ENCODE measurements at places on chromosomes 11 and 22. TPM values are rescaled to one million over a fixed set of nuclear protein-coding genes. Genes with fewer than 3 reads are reported as not detected.

The MMP7 gene
- total RNA-seq: not detected

The KLHDC7B gene
- 0.14 TPM for total RNA-seq

The NNMT gene
- total RNA-seq: 647 TPM

The MUC6 gene
- not detected for total RNA-seq

The ATG16L2 gene
- total RNA-seq: 13.5 TPM

The OR5A1 gene
- not detected for total RNA-seq

The SCN3B gene
- total RNA-seq: 2.8 TPM

The ANKK1 gene
- 0.23 TPM for total RNA-seq

The PPP2R5B gene
- total RNA-seq: 30.7 TPM

GRCh38 chr22:20729194-20729593, 44.7 kb upstream of the SERPIND1 start:
- DNase-seq: no peak

GRCh38 chr11:126319374-126319740, 15.5 kb downstream of the DCPS start:
- DNase-seq: no peak

DNA sequence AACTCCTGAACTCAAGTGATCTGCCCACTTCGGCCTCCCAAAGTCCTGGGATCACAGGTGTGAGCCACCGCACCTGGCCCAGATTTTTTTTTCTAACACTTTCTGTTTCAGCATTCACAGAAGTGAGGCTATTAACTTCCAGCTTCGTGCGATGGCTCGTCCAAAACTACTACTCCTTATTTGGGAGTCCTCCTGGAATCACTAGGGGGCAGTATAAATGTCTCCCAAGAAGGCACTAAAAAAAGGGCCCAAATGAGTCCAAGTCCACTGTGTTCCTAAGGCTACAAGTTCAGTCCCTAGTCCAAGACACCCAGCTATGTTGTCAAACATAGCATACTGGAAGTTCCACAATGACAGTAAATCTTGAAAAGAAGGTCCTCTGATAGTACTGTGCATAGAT, 63.2 kb upstream of the BIRC3 start:
- no peak for DNase-seq

- DNase-seq: peak; percentile 67
These were observed 3.3 kb downstream of the KDELR3 start for GRCh38 chr22:38471237-38471636.

GRCh38 chr11:762421-763072, 14.7 kb downstream of the GATD1 start:
- no peak for DNase-seq

- no peak for DNase-seq
These were observed 191.5 kb downstream of the CEP164 start for GRCh38 chr11:117519170-117519569.

- no peak for DNase-seq
These were observed 55.1 kb downstream of the IRAG1 start for GRCh38 chr11:10638316-10638925.

DNA sequence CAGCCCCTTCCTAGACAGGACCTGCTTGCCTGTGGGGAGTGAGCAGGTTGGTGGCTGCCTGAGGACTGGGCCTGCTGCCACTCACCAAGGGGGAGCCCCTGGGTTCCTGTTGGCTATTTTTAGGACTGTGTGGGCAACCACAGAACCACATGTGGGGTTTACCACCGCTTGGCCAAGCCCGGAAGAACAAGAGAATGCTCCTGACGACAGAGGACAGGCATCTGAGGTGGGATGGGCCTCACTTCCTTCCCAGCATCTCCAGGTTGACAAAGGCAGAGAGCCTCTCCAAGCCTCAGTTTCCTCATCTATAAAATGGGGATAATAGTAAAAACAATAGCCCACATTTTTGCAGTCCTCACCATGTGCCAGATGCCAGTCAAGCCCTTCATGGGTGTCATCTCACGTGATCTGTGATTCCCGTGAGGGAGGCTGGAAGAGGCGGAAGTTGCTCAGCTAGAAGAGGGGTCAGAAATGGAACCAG, 43.6 kb downstream of the LRRC32 start:
- DNase-seq: peak; percentile 35

DNA sequence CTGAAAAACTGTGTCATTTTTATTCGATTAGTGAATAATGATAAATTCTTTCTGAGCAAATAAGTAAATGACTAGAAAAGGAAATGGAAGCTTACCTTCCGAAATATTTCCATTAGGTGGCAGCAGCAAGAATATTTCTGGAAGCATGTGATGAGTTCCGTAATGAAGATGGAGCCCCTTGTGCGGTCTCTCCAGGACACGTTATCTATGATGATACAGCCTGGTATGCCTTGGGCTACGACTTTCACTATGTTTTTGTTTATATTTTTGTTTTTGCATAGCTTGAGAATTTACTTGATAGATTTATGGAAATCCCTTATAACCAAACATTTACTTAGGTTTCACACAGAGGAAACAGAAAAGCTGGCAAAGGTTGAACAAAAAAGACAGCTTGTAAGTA, 25.7 kb downstream of the CASP5 start:
- no peak for DNase-seq

GRCh38 chr11:113090716-113091480, 129.7 kb downstream of the NCAM1 start:
- DNase-seq: no peak

DNA sequence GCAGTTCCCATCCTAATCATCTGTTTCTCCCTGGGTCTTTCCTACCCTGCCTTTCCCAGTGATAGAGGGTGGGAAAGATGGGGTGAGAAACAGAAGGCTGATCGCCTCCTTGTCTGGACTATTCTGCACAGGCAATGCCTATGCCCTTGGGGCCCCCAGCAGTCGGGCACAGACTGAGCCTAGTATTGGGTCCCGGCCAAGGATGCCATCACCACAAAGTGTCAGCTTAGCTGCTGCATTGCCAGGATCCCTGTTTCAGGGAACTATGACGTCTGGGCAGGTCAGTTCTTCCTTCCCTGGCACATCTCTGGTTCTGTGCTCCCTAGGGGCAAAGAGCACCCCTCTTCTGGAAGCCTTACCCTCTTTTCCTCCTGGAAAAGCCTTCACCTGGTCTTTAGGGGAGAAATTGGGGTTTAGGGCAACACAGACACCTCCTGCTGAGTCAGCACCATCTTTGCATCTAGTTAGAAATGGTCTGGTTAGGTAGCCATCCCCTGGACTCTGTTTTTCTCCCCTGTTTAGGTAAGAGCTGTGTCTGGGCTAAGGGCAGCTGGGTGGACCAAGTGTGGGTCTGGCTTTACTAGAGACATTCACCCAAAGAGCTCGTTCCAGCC, 2.1 kb downstream of the ADAMTS8 start:
- no peak for DNase-seq

DNA sequence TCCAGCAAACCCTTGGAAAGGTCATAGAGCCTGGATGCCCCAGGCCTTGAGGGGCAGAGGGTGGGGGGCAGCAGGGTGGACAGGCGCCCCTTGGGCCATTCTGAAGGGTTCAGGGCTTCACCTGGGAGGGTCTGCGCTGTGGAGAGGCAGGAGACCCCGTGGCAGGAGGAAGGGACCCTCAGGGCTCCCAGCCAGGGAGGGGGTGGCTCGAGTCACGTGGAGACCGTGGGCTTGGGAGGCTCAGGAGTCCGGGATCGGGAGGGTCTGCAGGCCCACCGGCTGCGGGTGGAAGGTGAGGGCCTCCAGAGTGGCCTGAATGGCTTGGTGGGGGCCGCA, 48.5 kb upstream of the A4GALT start:
- no peak for DNase-seq

DNA sequence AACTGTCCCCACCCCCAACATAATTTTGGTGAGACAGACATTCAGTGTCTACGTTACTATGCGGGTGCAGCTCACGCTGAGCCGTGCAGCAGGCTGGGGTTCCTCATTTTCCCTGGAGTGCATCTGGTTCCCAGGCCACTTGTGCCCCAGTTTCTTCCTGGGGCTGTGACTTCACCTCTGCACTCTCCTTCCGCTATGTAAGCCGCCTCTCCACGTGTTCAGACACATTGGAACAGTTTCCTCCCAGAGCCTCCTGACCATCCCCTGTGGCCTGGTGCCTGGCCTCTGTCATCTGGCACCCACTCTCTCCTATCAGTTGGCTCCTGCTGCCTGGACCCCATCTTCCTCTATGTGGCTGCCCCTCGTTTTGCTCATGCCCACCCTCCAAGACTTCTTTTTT, 46.2 kb upstream of the A4GALT start:
- no peak for DNase-seq

DNA sequence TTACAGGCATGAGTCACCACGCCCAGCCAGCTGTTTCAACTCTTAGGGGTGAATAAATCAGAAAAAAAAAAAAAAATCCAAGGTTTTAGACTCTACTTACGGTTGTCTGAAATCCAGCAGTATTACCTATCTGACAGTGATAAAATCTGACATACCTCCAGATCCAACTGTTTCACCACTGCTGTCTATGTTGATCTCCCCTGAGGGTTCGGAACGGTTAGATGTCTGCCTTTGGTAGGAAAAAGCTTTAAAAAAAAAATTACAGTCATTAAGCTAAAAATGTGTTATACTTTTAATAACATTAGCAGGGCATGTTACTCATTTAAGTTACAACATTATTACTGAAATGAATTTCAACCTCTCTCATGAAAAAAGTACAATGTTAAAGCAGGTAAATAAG, 21.1 kb downstream of the NCAPD3 start:
- DNase-seq: no peak

GRCh38 chr11:67321313-67321871, 18.1 kb downstream of the SSH3 start:
- DNase-seq: peak; percentile 40

DNA sequence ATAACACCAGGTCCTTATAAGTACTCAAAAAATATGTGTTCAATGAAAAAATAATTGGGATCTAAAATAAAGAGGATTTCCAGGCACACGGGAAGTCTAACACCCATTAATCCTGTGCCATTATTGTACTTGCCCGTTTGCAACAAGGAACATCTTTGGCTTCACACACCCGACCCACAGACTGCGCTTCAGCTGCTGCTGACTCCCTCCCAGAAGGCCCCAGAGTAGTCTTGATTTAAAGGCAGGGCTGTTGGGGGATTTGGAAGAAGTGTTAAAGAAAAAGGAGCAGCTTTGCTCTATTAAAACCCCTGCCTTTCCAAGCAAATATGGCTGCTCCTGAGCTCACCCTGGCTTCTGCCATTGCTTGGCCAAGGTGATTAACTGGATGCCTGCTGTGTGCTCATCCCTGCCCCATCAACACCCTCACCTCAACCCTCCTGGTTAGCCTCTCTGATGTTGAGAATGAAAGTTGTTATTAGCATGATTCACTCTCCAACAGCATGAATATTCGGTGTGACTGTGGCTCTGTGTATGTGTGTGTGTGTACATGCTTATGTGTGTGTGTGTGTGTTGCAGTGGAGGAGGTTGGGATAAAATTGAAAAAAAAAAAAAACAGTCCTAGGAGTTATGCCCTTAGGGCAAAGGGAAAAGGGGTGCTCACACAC, 76.1 kb downstream of the KIRREL3 start:
- DNase-seq: no peak

DNA sequence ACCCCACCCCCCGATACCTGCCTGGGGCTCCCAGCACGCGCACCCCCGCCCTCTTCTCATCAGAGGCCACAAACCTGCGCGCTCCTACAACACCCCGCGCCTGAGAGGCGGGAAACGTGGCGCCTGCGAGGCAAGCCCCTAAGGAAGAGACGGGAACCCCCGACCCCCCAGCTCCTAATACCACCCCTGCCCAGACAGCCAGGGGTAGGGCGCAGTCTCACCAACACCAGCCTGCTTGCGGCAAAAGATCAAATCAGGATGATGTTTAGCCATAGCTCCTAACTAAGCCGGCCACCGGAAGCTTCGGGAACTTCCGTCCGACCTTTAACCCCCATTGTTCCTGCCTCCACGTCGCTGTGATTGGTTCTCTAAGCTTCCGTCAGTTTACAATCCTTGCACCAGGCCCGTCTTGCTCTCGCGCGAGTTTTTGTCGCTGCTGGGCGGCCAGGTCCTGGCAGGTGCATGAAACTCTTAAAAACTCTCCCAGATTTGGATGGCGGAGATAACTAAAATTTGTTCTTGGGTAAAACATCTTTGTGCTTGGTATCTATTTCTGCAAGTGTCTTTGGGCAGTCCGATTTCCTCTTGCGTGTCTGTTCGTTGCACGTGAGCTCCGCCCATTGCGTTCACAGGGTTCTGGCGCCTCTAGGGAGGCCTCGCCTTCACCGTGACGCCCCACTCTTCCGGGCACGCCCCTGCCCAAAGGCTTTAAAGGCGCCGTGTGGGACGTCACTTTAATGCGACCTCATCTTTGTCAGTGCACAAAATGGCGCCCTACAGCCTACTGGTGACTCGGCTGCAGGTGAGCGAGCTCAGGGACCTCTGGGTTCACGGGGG, at the start of the genes ACO2 and PHF5A:
Gene ACO2 (plus strand): TSS at position 737 of the 837 bp plus-strand sequence. CDS start 30 bp downstream, at position 767.
Gene PHF5A (minus strand): TSS at position 312 of the 837 bp plus-strand sequence. CDS start 39 bp downstream, at position 273.
- peak; percentile 99 for DNase-seq

- no peak for DNase-seq
These were observed 6.8 kb upstream of the OR2AT4 start for GRCh38 chr11:75103380-75104026.

GRCh38 chr11:86755146-86755545, 45.2 kb upstream of the PRSS23 start:
- DNase-seq: no peak

- no peak for DNase-seq
These were observed 18.0 kb upstream of the EIF3D start for GRCh38 chr22:36546932-36547331.

GRCh38 chr22:24761888-24762675, 12.4 kb downstream of the PIWIL3 start:
- no peak for DNase-seq

DNA sequence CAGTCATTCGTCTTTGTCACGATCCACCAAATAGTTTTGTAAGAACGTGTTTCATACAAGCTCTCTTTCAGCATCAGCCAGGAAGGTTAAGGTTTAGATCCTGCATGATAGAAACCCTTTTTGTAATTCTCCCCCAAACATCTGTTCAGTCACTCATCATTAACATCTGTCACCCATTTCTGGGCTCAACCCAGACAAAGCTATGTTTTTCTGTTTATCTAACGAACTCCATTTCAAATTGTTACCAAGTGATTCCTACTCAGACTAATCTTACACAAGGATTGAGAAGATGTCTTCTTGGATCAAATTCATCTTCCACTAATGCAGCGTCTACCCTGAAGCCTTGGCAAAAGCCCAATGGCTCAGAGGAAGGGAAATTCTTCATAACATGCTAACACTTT, 58.8 kb downstream of the FZD4 start:
- no peak for DNase-seq

- DNase-seq: no peak
These were observed 161.0 kb upstream of the B3GAT1 start for GRCh38 chr11:134572741-134573675.

DNA sequence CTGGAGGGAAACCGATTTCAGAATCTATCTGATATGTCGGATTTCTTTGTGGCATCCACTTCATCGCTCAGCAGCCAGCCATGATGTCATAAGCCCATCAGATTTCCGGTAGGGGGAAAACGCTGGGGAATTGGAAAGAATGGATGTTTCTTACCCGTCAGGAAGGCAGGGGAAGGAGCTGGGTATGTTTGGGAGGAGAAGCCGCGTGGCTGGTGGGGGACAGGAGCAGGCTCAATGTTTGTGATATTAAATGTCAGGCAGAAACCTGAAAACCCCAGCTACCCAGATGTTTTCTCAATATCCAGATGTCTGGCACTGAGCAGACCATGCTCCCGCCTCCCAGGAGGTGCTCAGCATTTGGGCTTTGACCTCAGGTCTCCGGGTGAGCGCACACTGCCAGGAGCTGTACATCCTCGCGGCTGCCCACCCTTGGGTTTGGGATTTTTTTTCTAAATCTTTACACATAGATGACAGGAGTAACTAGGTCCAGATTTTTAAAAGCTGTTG, 67.5 kb downstream of the NFAM1 start:
- no peak for DNase-seq

GRCh38 chr22:17707526-17707925, 66.7 kb downstream of the BID start:
- no peak for DNase-seq

Data from posterior vena cava (tissue), 2 donors.